ENCODE measurements at places on chromosomes 5 and 9. TPM values are rescaled to one million over a fixed set of nuclear protein-coding genes. Genes with fewer than 3 reads are reported as not detected.

The SPATA31A7 gene
- total RNA-seq = not detected

The ADAMTSL2 gene
- total RNA-seq = 2.0 TPM

The MEGF10 gene
- total RNA-seq = 1.6 TPM

The NEURL1B gene
- 21.7 TPM for total RNA-seq

The PPP3R2 gene
- total RNA-seq = not detected
